ENCODE measurements at places on chromosomes 4 and X. TPM values are rescaled to one million over a fixed set of nuclear protein-coding genes. Genes with fewer than 3 reads are reported as not detected.

Gene ACE2
- total RNA-seq = 1.8 TPM

Gene SMIM10L2A
- total RNA-seq = 1.1 TPM

Gene CNGA1
- 36.8 TPM for total RNA-seq

Gene PCYT1B
- 0.78 TPM for total RNA-seq

Gene TCP11X2
- total RNA-seq = not detected

Gene TMPRSS11D
- not detected for total RNA-seq

Gene GLUD2
- 2.5 TPM for total RNA-seq

Gene PIGA
- 25.5 TPM for total RNA-seq

Gene TMEM47
- 70.8 TPM for total RNA-seq

Gene CFAP99
- total RNA-seq = not detected

Gene SLC34A2
- 2.5 TPM for total RNA-seq

Gene WNK3
- 10.0 TPM for total RNA-seq

Gene ASB12
- total RNA-seq = 2.1 TPM

Gene CXorf49
- total RNA-seq = not detected

Gene ADH1A
- total RNA-seq = not detected

Gene IL3RA
- 7.4 TPM for total RNA-seq

Gene PAGE2
- total RNA-seq = not detected

Gene EMCN
- 61.7 TPM for total RNA-seq

Gene GPRASP2
- total RNA-seq = 12.2 TPM

Gene UGT2B11
- total RNA-seq = not detected

Gene CXCL11
- total RNA-seq = 0.31 TPM

Gene NMU
- total RNA-seq = not detected

Gene ENPEP
- total RNA-seq = 3.9 TPM

Gene CT45A10
- total RNA-seq = not detected

Gene GRK4
- total RNA-seq = 4.3 TPM

Gene MAGEA4
- total RNA-seq = not detected

Gene NDUFB11
- 77.2 TPM for total RNA-seq

Gene CPLX1
- total RNA-seq = 6.7 TPM

Gene ADGRG2
- total RNA-seq = 1.9 TPM

Gene USP17L10
- total RNA-seq = not detected

Gene MAGEB10
- not detected for total RNA-seq

Gene F8A1
- 35.7 TPM for total RNA-seq

Gene EDNRA
- 15.4 TPM for total RNA-seq

Gene CTAG1A
- not detected for total RNA-seq
